CD4-positive, alpha-beta memory T cell (primary cell): ENCODE measurements at places on chromosomes 5 and 9.
A peak's percentile ranks its signal among the peaks of the same experiment; 100 is the strongest.

DNA sequence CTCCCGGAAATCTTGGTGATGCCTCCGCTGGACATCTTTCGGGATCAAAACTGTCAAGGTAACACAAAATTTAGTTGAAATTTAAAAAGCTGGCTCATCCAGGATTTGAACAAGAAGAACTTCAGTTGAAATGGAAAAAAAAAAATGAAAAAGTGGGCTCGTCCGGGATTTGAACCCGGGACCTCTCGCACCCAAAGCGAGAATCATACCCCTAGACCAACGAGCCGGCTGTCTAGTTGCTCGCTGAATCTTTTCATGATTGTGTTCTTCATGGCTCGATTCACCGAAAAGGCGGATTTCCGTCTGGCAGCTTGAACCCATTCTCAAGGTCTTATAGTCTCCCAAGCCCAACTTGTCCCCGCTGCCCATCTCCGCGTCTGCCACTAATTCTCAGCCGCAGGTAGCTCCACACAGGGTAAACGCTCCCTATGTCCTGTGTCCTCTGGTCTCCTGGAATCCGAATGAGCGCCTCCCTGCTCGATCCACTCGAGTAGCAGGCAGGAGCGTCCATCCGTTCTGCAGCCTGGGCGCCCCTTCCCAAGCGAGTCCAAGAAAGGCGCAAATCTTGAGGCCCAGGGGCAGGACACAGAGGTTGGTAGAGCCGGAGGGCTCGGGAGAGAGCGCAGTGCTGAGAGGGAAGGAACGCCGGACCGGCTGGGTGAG lies 16.2 kb downstream of the TRIM7 start:
- DNase-seq: peak; percentile 79

GRCh38 chr5:151157426-151158286 lies at the start of gene ANXA6:
Gene ANXA6, minus strand, starts transcription at chr5:151157779. Its CDS starts 9,878 bp downstream, at chr5:151147901.
- DNase-seq: peak; percentile 58

GRCh38 chr5:58025809-58026208 lies 434.1 kb downstream of the PLK2 start:
- no peak for DNase-seq

DNA sequence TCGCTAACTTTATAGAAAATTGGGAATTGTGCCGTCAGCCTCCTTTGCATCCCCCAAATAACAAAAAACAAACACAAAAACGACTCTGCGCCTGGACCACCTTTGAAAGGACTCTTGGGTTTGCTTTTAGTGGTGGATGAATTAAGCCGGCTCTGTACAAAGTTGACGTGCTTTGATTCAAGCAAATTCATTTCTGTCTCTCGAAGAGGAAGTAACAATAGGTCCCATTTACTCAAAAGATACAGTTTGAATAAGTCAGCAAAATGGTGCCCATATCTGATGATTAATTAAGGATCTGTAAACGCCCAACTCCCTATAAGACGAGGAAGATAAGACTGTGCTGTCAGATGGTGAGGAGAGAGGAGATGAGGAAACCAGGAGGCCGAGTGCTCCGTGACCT lies 67.8 kb downstream of the AK8 start:
- DNase-seq: no peak
